Activated CD8-positive, alpha-beta memory T cell treated with anti-CD3 and anti-CD28 coated beads for 48 hours (primary cell): ENCODE measurements at places on chromosomes 1 and 21.

GRCh38 chr1:1022302-1023009, 2.5 kb downstream of the AGRN start:
- no peak for DNase-seq

GRCh38 chr1:98662356-98662670, 792 bp downstream of the SNX7 start:
- no peak for DNase-seq

GRCh38 chr1:50416150-50416527, 7.1 kb downstream of the DMRTA2 start:
- no peak for DNase-seq

DNA sequence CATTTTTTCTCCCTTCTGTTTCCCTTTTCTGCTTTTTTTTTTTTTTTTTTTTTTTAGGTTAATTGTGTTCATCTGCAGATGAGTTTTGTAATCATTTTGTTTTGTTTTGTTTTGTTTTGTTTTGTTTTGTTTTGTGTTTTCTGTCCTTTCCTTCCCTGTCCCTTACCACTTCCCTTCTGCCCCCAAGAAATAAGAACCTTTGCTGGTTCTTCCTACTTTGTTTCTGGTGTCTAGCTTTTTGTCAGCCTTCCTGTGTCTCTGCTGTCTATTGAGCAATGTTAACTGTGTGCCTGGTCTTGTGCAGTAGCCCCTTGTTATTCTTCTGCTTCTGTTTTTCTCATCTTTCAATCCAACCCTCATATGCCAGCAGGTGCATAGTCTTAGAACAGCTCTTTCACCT, 46.0 kb downstream of the MPZL1 start:
- no peak for DNase-seq

DNA sequence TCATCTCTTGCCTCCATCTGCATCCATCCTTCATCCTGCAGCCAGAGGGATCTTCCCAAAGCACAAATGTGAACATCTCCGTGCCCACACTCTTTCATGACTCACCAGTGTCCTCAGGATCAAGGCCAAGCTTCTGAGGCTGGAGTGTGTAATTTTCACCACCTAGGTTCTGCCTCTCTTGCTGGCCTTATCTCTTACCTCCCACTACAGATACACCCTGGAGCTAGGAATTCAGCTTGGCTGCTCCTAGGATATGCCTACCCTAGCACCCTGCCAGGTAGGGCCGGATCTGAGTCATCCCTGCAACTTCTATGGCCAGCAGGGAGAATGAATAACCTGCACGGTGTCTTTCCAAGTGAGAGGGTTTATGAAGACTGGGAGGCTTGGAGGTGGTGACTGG, 208.7 kb upstream of the CSF3R start:
- DNase-seq = no peak

DNA sequence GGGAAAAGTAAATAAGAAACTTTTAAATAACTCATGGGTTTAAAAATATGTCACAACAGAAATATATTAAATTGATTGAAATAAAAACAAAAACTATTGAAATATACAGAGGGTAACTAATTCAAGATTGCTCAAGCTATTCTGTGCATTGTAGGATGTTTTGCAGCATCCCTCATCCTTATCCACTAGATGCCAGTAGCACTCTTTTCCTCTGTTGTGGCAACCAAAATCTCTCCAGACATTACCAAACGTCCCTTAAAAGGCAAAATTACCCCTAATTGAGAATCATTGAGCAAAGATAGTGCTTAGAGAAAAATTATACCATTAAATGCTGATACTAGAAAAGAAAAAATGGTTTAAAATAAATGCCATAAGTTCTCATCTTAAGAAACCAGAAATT, 682.6 kb downstream of the RWDD3 start:
- DNase-seq = no peak

DNA sequence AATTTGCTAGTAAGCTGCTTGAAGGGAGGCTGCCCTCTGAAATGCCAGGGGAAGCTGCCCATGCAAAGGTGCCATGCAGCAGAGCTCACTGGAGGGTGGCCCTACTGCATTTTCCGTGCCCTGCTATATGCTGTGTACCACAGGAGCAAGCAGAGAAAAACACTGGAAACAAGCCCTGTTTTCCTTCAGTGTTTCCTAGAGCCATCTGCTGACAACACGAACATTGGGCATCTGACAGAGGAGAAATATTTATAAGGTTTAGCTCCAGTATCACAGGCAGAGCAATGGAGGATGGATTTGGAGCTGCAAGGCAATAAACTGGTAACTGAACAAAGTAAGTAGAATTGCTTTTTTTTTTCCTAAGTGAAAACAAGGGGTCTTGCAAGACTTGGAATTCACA, 198.4 kb downstream of the USP25 start:
- DNase-seq = no peak

- no peak for DNase-seq
These were observed 1529.3 kb upstream of the TPTE start for GRCh38 chr21:8991968-8992621.

DNA sequence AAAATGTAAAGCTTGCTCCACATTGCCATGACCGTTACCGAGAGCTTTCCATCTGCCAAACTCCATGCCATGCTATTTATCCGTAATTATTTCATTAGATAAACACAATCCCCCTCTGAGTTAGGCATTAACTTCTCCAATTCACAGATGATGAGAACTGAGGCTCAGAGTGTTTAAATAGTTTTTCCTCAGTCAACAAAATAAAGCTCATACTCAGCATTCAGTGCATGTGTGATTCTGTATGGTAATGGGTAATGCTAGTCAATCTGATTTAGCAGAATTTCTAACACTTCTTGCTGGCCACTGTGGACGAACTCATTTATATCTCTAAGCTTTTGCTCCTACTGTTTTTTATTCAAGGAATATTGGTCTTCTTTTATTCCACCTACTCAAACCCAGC, 17.3 kb downstream of the SAMSN1 start:
- no peak for DNase-seq

- no peak for DNase-seq
These were observed 54.4 kb downstream of the NTMT2 start for GRCh38 chr1:170200161-170200560.

DNA sequence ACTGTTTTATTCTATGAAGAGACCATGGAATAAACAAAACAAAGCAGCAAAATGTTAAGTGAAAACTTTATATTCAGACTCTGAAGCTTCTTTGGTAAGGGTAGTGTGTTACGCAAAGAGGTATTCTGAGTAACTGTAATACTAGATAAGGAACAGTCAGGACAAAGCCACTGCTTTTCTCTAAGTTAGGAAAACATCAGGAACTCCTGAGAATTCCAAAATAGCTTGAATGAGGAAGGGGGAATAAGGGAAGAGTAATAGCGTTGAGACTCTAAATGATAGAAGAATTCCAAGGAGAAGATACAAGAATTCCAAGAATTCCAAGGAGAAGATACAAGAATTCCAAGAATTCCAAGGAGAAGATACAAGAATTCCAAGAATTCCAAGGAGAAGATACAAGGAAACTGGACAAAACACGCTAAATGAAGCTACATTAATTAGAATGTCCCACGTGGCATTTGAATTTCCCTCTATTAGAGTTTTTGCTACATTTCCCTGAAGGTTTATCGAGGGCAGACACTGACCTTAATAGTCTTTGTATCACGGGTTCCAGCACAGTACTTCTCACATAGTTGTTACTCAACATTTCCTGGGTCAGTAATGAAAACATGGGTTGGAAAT, 71.5 kb downstream of the SMYD3 start:
- DNase-seq = no peak
